ENCODE measurements at places on chromosomes 11 and 22.

GRCh38 chr11:16902781-16903378 is 111.3 kb downstream of the PLEKHA7 start:
- DNase-seq: peak; percentile 12

GRCh38 chr22:43706151-43706550 is 106.0 kb downstream of the EFCAB6 start:
- DNase-seq: no peak

DNA sequence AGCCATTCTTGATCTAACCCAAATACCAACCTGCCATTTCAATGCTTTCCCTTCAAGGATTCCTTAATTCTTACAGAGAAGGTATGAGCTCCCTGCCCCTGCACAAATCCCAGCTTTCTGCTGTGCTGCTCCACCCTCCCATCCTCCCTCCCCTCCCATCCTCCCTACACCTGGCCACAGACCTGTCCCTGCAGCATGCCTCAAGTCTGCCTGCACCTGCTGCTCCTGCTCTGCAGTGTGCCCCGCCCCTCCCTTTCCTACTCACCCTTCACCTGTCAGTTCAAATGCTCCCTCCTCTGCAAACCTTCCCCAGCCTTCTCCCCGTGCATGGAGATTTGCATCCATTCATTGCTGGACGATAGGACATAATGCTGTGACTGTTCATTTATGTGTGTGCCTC is 139.9 kb upstream of the NARS2 start:
- DNase-seq: no peak

DNA sequence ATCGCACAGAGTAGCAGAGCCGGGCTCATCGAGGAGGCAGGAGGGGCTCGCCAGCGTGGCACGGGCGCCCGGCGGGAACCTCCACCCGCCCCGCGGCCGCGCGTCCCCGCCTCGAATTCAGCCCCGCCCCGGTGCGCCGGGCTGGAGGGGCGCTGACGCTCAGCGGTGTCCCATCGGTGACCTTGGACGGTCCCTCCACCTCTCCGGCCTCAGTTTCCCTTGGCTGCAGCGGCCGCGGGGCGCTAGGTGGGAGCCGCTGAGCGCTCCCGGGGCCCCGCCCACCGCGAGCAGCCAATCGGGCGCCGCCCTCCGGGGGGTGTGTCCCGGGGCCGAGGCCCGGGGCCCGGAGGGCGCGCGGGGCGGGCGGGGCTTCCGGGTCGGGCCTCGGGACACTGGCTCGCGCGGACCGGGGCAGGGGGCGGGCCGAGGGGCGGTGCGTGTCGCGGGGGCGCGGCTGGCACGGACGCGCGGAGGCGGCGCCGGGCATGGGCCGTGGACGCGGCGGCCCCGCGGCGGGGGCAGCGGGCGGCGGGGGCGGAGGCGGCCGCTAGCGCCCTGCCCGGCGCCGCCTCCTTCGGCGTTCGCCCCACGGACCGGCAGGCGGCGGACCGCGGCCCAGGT is at the start of gene PPARA:
Gene PPARA (plus strand): TSS at position 493 of the 621 bp plus-strand sequence. CDS start 47,858 bp downstream, outside the sequence.
- DNase-seq: peak; percentile 82

- no peak for DNase-seq
Measured at GRCh38 chr11:30960387-30960992, 374.3 kb upstream of the MPPED2 start.

GRCh38 chr11:43790444-43790794 is 90.2 kb upstream of the ALKBH3 start:
- no peak for DNase-seq

GRCh38 chr22:38040953-38041759 is 16.0 kb upstream of the PICK1 start:
- no peak for DNase-seq

GRCh38 chr11:20600551-20600950 is 1.1 kb downstream of the SLC6A5 start:
- DNase-seq: no peak

DNA sequence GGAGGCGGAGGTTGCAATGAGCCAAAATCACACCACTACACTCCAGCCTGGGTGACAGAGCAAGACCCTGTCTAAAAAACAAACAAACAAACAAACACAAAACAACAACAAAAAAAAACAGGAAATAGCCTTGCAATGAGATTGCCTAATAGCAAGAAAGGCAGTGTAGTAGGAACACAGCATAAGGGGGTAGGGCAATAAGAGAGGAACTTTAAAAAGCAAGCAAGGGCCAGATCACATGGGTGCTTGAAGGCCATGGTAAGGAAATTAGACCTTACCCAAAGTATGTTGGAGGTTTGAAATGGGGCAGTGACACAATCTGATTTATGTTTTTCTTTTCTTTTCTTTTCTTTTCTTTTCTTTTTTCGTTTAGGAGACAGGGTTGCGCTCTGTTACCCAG is 34.7 kb upstream of the NRIP3 start:
- no peak for DNase-seq

DNA sequence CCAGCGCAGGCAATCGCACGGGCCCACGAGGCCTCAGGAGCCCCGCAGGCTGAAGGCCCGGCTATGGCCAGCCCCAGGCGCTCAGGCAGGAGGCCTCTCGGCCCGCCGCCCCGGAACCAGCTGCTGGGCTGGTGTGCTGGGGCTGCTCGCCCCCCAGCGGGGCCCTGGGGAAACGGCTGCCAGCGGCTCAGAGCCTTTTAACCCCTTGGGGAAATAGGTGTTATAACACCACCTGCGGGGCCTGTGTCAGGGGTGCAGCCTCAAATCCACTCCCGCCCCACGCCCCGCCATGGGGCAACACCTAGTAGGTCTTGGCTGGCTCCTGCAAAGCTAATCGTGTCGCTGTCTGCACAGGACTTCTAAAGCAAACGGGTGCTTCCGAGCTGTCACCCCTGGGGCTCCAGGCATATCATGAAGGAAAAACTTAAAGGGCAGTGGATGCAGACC is 237.4 kb downstream of the TTC28 start:
- peak; percentile 60 for DNase-seq

- no peak for DNase-seq
Measured at GRCh38 chr11:104895634-104896033, 2.6 kb downstream of the CASP12 start.

DNA sequence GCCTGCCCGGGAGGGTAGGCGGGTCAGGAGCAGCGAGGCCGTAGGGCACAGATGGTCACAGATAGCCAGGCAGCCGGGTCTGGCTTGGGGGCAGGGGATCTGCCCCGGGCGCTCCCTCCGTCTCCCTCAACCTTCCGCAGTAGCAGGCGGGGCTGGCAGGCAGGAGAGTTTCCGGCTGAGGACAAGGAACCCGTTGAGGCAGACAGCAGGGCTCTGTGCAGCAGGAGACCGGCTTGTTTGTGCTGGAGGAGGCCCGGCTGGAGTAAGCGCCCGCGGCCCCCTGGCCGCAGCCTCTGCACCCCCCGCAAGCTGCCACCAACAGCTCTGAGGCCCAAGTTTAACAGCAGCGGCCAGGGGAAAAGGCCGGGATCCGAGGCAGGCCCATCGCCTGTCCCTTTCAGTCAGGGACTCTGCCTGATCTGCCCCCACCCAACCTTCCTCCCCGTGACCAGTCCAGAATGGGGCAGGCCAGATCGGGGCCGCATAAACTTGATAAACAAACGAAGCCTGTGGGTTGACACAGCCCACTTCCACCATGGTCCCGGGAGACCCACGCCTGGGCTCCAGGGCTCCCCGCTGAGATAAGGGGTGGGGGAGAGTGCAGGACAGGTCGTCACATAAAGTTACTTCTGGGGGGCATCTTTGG is 13.6 kb downstream of the SCARF2 start:
- no peak for DNase-seq

GRCh38 chr11:82722231-82722630 is 11.4 kb downstream of the FAM181B start:
- DNase-seq: no peak

DNA sequence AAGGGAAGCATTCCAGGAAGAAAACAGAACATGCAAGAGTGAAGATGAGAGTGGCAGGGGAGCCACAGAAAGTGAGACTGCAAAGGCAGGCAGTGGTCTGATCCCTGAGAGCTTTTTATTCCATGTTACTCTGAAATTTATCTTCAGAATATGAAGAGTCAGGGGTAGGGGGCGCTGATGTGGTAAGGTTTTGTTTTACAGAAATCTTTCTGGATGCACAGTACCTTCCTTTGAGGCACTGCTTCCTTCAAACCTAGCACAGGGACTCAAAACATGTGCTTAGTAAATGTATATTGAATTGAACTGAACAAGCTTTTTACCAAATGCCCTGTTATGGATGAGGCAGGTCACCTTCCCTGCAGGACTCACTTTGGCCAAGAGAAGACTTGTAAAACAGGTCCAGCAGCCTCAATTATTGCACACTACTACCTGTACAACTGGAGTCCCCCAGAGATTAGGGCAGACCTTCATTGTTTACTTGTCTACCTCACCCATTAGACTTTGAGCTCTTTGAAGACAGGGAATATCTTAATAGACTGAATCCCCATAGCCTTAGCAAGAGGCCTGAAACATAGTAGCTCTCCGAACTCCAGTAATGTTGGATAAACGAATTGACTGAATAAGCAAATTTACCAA is 2.2 kb downstream of the PAK1 start:
- DNase-seq: no peak

- peak; percentile 77 for DNase-seq
Measured at GRCh38 chr11:1693327-1694063, 3.5 kb upstream of the KRTAP5-6 start.

GRCh38 chr11:78977009-78977408 is 402.3 kb upstream of the NARS2 start:
- no peak for DNase-seq

- DNase-seq: no peak
Measured at GRCh38 chr11:8342821-8343681, 79.4 kb upstream of the LMO1 start.

- DNase-seq: no peak
Measured at GRCh38 chr11:953512-953911, 27.8 kb downstream of the AP2A2 start.

DNA sequence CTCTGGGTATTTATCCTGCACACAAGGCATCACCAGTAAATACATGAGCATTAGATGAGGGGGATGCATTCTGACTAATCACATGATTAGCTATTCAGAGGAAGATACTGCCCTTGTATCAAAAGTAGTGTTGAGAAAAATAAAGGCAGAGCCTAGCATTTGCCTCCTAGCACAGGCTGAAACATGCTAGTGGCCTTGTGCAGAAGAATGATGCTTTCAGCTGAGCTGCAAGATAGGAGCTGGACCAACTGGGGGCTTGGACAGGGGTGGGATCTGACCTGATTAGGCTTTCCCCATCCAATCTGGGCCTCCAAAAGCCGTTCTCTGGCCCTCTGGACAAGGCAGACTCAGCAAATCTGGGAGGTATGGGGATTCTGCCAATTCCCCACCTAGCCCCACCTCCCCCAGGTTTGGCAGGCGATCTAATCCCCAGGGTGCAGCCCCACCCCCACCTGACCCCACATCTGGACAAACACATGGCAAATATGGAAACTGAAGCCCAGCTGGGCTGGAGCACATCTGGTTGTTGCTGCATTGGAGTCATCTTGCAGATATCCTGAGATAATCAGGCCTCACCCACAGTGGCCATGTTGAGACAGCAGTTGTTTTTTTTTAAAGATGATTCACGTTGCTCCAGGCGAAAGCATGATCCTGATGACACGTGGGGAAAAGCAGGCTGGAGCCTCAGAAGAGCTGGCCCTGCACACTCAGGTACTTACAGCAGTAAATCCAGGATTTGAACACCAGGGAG is 4.4 kb upstream of the MISFA start:
- no peak for DNase-seq

GRCh38 chr11:83613767-83614121 is 327.6 kb upstream of the CCDC90B start:
- no peak for DNase-seq

DNA sequence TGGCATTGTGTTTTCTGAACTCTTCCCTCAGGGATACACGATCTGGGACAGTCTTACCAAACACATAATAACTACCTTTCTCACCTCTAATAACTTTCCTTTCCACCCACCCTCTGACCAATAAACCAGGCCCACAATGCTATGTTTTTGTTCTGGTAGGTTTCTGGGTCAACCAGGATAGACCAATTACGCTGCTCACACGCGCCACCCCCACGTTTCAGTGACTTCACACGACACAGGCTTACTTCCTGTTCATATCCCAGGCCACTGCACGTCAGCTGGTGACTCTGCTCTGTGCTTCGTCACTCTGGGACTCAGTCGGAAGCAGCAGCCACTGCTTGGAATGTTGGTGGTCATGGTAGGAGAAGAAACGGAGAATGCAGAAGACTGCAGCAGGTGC is 2.5 kb downstream of the KRTAP5-4 start:
- DNase-seq: peak; percentile 19

GRCh38 chr11:2209370-2209801 is 37.8 kb upstream of the TH start:
- peak; percentile 3 for DNase-seq

GRCh38 chr11:10818594-10818993 is 9.9 kb upstream of the EIF4G2 start:
- no peak for DNase-seq

DNA sequence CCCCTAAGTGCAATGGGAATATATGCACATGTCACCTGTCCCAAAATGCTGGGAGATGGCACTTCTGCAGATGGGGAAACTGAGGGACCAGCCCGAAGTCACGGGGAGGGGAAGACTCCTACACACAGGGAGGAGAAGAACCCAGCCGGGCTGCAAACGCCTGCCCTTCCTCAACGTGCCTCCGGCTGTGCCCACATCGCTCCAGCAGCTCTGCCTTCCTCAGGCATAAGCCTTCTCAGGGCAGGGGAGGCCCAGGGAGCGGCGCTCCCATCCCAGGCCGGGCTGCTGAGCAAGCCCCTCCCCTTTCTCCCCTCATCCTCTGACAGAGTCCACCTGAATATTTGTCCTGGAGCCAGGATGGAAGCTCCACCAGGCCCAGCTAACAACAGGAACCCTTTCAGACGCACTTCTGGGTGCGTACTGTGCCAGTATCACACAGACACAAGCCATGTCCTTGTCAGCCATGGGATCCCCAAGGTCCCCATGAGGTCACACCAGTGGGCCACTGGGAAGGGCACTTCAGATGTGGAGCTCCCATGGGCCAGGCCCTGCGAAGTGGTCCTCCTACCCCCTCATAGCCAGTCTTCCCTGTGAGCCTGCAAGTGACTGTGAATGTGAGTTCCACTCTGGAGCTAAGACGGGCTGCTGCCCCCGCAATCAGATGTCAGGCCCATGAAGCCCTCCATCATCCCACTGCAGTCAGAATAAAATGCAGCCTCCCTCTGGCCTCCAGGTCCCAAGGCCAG is 2.5 kb upstream of the CD81 start:
- DNase-seq: no peak

- DNase-seq: peak; percentile 41
Measured at GRCh38 chr11:46006418-46007070, 84.1 kb downstream of the LARGE2 start.

GRCh38 chr11:79421820-79422219 is 19.0 kb downstream of the TENM4 start:
- no peak for DNase-seq

GRCh38 chr22:20777420-20778177 is 3.7 kb downstream of the SERPIND1 start:
- no peak for DNase-seq
